ENCODE measurements at places on chromosomes 6 and 20. TPM values are rescaled to one million over a fixed set of nuclear protein-coding genes. Genes with fewer than 3 reads are reported as not detected.

GRCh38 chr6:43267619-43268354 lies 24.5 kb downstream of the TTBK1 start:
- DNase-seq: no peak

DNA sequence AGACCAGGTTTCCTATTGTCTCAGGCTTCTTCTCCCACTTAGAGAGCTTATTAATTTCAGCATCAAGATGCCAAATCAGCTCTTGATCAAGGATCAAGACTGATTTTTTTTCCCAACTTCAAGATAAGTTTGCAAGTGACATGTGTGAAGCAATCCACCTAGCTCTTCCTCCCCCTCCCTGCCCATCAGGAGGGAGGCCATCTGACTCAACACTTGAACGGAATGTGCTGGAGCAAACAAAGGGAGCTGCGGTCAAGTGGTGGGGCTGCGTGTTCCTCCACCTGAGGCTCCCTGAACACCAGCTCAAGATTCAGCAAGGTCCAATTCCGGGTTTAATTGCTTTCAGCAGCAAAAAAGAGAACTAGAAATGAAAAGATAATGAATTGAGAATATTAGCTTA lies 38.7 kb downstream of the TTI1 start:
- DNase-seq: no peak

DNA sequence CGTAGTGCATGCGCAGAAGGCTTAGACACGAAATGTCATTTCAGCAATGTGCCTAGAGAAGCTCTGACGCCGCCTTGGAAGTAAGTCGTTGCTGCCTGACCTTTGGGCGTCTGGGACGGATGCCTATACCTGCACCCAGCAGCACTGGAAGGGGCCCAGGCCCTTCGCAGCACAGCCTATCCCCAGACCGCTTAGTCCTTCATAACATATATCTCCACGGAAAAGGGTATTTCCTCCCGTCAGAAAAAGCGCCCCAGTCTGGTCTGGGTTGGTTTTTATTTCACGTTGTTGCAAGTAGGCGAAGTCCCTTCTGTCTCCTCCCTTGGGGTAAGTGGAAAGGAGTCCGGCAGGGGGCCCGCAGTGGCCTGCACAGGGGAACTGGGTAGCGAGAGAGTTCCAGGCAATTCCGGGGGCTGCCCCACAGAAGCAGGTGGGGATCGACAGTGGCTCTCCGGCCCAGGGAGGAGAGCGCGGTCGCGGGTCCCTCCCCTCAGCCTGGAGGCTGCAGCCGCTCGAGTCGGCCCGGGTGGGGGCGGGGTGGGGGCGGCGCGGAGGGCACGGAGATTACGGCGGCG lies 559 bp upstream of the EYA4 start:
- DNase-seq: peak; percentile 12

- DNase-seq: no peak
These were observed 20.0 kb downstream of the KHDRBS2 start for GRCh38 chr6:62265906-62266525.

DNA sequence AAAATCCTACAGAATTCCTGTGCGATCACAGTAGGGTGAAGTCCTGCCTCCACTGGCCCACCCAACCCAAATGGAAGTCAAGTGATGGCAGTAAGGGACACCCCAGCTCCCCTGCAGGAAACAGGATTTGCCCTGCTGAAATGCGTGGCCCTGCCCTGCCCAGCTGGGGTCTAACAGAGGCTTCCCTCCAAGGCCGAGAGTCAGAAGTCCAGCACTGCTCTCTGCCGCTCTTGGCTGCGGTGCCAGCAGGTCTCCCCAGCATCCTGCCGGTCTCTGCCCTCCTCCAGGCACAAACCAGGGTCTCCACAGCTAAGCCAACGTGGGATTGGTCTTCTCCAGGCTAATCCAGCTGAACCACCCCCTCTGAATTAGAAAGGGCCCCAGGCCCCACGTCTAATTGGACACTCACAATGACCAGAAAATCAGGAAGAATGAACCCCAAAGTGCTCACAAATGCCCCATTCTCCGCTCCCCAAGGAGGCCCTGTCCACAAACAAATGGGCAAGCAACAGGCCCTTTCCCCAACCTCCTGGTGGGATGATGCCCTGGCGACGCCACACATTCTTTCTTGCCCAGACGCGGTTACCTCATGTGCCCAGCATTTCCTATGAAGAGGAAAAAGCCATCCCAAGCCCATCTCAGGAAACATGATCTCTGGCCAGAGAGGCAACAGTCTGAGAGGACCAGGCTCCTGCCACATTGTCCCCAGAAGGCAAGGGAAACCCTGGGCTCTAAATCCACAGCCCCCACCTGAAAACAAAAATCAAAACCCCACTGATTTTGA lies 117.2 kb downstream of the BANF2 start:
- DNase-seq: no peak

DNA sequence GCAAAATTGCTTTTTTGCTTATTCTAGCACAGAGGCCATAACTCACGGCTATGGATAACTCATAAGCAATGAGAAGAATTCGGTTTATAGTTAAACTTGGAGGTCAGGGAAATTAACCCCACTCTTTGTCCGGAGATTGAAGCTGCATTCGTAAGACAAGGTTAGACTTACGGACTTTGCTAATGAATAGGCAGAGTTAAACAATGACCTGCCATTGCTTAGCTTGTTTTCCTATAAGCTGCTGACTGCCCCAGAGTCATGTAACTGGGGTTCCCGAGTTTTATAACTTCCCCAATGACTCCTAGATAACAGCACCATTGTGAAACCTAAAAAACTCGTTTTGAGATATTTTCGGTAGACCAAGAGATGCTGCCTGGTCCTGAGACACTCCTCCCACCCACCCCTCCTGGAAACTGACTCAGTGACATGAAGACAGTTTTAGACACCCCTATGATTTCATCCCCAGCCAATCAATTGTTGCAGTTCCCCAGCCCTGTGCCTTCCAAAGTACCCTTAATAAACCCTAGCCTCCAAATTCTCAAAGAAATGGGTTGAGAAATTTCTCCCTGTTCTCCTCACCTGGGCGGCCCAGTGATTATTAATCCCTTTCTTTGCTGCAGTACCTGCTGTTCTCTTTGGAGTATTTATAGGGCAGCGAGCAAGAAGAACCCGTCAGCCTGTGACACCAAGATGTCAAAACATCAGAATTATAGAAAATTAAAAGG lies 33.1 kb upstream of the MCUR1 start:
- no peak for DNase-seq

DNA sequence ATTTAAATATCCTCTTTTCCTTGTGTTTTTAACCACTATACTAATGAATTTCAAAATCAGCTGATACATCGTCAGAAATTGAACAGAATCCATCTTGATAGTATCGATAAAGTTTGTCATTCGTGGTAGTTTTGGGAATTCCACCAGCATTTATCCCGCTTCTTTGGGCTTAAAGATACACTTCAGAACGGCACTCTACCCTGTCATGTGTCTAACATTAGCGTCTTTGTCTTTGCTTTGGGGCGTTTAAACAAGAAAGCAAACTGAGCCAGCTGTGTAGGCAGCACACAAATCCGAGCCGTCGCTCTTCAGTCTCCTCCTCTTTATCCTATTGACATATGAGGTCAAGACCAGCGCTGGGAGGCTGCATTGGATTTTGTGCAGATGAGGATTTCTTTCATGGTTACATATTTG lies 27.5 kb upstream of the NHSL1 start:
- DNase-seq: no peak

GRCh38 chr6:28496099-28496779 lies 19.4 kb downstream of the GPX6 start:
- DNase-seq: no peak

DNA sequence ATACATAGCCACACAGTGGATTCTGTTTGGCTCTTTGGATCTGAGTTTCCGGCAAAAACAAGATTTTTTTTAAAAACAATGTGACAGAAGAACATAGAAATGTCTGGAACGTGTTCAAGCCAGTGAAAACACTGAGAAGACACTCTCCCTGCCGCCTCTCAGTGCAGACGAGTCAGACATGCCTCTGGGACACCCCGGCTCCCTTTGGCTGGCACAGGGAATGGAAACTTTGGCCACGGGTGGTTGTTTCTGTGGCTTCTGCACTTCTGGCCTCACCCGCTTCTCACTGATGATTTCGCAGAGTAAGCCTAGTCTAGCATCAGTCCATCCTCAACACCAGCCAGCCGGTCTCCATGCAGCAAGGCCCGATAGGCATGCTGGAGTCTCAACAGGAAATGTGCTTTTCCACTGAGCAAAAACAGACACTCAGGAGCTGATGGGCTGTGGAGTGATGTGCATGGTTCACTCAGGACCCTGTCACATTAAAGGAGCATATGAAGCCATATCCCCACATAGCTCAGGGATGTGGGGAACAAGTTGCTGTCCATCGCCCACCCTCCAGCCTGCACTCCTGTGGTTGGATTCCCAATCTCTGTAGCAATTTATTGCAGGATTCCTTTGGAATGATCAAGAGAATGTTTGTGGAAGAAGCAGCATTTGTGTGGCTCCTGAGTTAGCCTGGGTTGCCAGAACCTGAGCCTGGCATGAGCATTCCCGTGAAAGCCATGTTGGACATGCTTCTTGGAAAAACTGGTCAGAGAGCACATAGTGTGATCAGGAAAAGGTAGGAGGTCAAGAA lies 262.0 kb upstream of the RIN2 start:
- DNase-seq: no peak

GRCh38 chr20:18971574-18971973 lies 158.0 kb downstream of the SCP2D1 start:
- DNase-seq: no peak

GRCh38 chr20:63962426-63963347 lies 6.5 kb upstream of the UCKL1 start:
- no peak for DNase-seq

GRCh38 chr20:37579106-37579505 lies 51.4 kb upstream of the BLCAP start:
- DNase-seq: no peak

DNA sequence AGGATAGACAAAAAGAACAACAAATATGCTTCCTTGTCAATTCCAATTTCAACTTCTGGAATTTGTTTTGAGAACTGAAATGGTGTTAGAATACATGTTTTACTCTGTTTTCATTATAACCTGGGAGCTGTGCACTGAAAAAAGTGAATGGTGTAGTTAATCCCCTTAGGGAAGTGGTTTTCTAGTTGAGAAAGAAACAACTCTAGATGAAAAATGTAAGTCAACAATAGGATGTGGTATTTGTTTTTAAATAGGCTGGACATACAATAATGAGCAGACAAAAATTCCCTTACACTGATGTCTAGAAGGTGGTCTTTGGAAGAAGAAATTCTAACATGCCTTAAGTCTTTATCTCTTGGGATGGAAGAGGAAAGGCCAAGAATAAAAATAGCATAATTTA lies 59.9 kb upstream of the TINAG start:
- no peak for DNase-seq

- no peak for DNase-seq
These were observed 751.3 kb upstream of the ADGRB3 start for GRCh38 chr6:67883500-67884366.

- DNase-seq: no peak
These were observed 104.6 kb upstream of the RSPO3 start for GRCh38 chr6:127013865-127014264.

- no peak for DNase-seq
These were observed 137.9 kb downstream of the VEGFA start for GRCh38 chr6:43907789-43908472.

GRCh38 chr6:135086414-135086764 lies 31.8 kb upstream of the HBS1L start:
- DNase-seq: no peak

- DNase-seq: no peak
These were observed 11.1 kb downstream of the CDH4 start for GRCh38 chr20:61263084-61263695.

DNA sequence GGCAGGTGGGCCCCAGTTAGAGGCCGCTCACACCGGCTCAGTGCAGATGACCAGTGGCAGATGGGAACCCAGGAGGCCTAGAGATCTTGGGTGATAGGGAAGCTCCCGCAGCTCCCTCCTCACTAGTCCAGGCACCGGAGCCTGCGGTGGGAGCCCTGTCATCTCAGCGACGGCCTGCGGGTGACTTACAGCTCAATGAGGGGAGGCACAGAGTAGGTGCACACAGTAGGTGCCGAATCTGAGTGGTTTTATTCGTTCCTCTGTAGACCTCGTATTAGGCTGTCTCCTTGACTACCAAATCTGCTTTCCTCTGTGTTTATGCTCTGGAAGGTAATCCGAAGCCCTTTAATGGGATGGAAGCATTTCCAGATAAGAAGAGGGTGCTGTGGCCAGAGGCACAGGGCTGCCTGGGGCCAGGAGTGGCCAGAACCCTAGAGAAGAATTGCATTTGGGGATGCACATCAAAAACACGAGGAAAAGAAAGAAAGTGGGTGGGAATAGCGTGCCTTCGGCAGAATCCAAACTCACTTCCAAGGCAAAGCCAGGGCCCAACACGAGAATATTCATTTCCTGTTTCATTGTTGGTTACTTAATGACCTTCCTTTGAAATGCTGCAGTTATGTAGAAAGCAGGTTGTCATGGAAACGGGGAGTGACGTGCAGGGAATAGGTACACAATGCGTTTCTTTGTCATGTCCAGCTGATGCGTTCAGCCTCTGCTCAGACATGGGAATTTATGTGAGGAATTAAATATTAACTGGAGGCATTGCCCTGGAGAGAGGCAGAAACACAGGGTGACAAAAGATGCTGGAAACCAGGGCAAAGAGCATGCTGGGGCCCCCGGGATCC lies 24.7 kb downstream of the MYT1 start:
- no peak for DNase-seq

DNA sequence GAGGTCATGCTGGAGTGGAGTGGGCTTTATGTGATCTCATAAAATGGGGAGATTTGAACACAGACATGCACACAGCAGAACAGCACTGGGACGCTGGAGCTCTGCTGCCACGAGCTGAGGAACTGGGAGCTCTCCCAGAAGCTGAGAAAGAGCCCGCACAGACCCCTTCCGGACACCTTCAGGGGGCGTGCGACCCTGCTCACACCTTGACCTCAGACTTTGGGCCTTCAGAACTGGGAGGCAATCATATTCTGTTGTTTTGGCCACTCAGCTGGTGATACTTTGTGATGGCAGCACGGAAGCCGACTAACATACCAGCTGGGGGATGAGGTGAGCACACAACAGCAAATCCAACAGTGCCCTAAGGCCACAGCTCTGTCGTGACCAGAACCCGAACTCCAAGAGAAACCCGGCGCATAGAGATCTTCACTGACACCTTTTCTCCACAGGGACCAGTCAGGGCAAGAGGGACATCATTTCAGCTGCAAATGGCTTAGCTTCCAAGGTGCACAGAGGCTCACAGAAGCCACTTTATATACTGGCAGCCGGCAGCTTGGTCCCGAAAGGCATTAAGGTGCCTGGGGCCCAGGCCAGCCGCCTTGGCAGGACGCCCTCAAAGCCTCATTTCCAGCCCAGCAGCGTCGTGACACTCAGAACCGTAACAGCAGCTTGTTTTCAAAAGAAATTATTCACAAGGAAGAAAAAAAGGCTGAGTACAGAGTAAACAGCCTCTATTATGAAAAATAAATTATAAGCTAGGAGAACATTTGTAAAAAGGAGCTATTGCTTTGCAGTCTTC lies 89.3 kb downstream of the RNASET2 start:
- DNase-seq: no peak

Gene DEFB124
- total RNA-seq: not detected

Gene TMEM151B
- total RNA-seq: 45.7 TPM

Gene HS3ST5
- total RNA-seq: 13.9 TPM

Gene RSPH4A
- total RNA-seq: 1.6 TPM

Gene PRR18
- under 0.01 TPM for total RNA-seq

Gene PGK2
- total RNA-seq: not detected

Gene MOCS3
- total RNA-seq: 9.4 TPM

Gene C20orf141
- total RNA-seq: not detected

Gene CMTR1
- total RNA-seq: 31.0 TPM

Data from frontal cortex (tissue), 4 donors.